ENCODE measurements at places on chromosomes 5 and 9.

DNA sequence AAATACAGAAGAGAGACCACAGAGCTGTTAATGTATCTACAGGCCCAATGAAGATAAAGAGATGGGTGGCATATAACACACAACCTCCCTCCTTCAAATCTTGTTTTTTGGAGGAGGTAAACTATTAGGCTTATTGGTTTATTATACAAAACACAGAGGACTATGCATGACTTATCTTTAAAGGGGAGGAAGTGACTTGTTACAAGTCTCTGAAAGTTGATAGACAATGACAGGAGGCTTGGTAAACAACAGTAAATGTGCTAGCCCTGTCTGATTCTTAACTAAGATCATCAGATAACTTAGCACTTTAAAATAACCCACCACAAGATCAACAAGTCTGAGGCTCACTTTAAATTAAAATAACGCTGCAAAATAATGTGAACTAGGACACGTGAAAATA, 219.0 kb downstream of the MLLT3 start:
- DNase-seq: no peak

- DNase-seq: no peak
Measured at GRCh38 chr9:38439291-38439915, 15.1 kb upstream of the IGFBPL1 start.

GRCh38 chr9:8961186-8961851, 1161.7 kb upstream of the DMAC1 start:
- DNase-seq: no peak

DNA sequence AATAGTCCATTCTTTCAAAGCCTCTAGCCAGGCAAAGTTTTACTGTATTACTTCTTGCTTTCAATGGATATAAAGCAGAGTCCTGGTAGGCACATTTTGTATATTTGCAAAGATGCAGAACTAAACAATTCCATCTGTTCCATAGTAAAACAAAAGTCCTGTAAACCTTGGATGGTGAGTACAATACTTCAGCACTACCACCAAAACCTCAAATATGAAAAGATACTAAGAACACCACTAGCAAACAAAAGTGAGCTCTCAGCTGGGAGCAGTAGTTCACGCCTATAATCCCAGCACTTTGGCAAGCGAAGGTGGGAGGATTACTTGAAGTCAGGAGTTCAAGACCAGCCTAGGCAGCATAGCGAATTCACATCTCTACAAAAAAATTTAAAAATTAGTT, 195.0 kb downstream of the MSX2 start:
- DNase-seq: no peak

- DNase-seq: no peak
Measured at GRCh38 chr9:130872912-130873503, 23.6 kb downstream of the QRFP start.

DNA sequence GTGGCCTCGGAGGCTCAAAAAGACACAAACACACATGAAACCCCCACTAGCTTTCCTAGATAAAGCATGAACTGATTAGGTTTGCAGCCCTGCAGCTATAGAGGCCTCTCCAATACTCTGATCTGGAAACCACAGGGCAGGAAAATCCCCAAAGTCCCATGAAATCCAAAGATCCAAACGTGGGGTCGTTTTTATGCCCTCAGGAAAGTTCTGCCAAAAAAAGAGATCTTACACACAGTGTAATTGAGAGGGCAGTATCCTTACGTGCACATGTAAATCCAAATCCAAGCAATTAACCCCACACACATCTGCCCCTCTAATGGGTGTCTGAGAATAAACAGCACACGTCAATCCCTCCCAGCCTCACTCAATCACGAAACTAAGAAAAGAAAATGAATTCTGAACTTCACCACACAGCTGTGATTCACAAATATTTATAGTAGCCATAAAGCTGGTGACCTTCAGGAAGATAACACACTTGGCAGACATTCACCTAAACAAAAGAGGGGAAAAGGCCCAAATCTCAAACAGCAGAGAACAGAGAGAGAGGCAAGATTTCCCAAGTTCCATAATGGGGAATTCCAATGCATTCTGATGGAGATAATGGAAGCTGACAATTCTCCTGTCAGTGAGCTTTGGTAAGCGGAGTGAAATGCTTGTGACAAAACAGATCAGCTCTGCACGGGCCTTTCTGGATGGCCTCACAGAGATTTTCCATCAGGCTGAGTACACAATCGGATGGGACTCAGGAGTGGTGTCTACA, 114.2 kb downstream of the SEMA5A start:
- no peak for DNase-seq
